ENCODE measurements at places on chromosomes 16 and 17. TPM values are rescaled to one million over a fixed set of nuclear protein-coding genes. Genes with fewer than 3 reads are reported as not detected.

The ICAM2 gene
- polyA plus RNA-seq: 63.9 TPM

The COA3 gene
- polyA plus RNA-seq: 120 TPM

The RRAD gene
- 2.4 TPM for polyA plus RNA-seq

The KRTAP1-4 gene
- not detected for polyA plus RNA-seq

The MAPT gene
- polyA plus RNA-seq: 1.5 TPM

The IRX5 gene
- 0.06 TPM for polyA plus RNA-seq

The CRHR1 gene
- polyA plus RNA-seq: 0.10 TPM

The CETP gene
- polyA plus RNA-seq: 0.89 TPM

The GP2 gene
- polyA plus RNA-seq: 7.0 TPM

The KRT20 gene
- polyA plus RNA-seq: 6.9 TPM

The SLC43A2 gene
- 8.8 TPM for polyA plus RNA-seq

The MSLN gene
- polyA plus RNA-seq: 0.49 TPM

The UBALD1 gene
- 34.0 TPM for polyA plus RNA-seq

The PNMT gene
- polyA plus RNA-seq: 3.3 TPM

The ACAP1 gene
- polyA plus RNA-seq: 5.2 TPM

The TMIGD1 gene
- not detected for polyA plus RNA-seq

The TLK2 gene
- 31.9 TPM for polyA plus RNA-seq

The NT5M gene
- 2.6 TPM for polyA plus RNA-seq

The CCDC154 gene
- polyA plus RNA-seq: 0.24 TPM

The PRDM7 gene
- not detected for polyA plus RNA-seq

The EPX gene
- polyA plus RNA-seq: not detected

The EVI2B gene
- 13.1 TPM for polyA plus RNA-seq

The RAMP2 gene
- 12.9 TPM for polyA plus RNA-seq

The ZKSCAN2 gene
- 0.64 TPM for polyA plus RNA-seq

The CA7 gene
- 0.13 TPM for polyA plus RNA-seq

The RND2 gene
- 1.8 TPM for polyA plus RNA-seq

The CYBA gene
- polyA plus RNA-seq: 70.7 TPM

The ARL4D gene
- 58.1 TPM for polyA plus RNA-seq

The CD300LG gene
- polyA plus RNA-seq: 7.2 TPM

The ABCA6 gene
- 3.1 TPM for polyA plus RNA-seq

The TEDC2 gene
- 0.45 TPM for polyA plus RNA-seq
